ENCODE measurements at places on chromosomes 3 and 15.
A peak's percentile ranks its signal among the peaks of the same experiment; 100 is the strongest.

- DNase-seq = peak; percentile 98
Measured at GRCh38 chr3:197516517-197516889, 39.3 kb downstream of the BDH1 start.

DNA sequence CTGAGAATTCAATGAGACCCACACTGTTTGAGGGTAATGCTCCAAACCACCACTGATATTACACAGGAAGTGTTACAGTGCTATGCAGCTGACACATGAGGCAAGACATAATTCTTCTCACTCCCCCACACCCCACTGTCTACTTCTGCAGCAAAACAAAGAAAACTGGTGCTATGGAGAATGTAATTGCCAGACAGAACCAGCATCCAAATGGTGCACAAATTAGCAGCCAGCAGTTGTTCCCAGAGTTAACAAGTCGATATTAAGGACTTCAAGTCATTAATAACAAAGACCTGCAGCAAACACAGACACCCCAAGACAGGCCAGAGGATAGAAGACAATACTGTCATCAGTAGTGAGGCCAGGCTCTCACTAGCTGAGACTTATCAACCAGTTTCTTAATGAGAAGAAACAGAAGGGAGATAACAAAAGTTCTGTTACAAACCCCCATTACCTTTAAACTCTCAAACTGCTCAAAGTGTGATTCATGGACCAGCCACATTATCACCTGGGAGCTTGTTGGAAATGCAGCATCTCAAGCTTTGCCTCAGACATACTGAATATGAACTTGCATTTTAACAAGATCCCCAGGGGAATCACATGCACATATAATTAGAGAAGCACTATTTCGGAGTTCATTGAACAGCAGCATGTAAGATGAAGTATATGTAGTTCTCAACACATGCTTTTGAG is 58.7 kb upstream of the FNDC3B start:
- DNase-seq = peak; percentile 54

GRCh38 chr3:107848351-107848915 is 242.4 kb downstream of the CD47 start:
- no peak for DNase-seq

GRCh38 chr3:134754768-134755559 is 40.1 kb upstream of the EPHB1 start:
- DNase-seq = peak; percentile 50

GRCh38 chr15:78093242-78094020 is 1.1 kb downstream of the SH2D7 start:
- peak; percentile 93 for DNase-seq

DNA sequence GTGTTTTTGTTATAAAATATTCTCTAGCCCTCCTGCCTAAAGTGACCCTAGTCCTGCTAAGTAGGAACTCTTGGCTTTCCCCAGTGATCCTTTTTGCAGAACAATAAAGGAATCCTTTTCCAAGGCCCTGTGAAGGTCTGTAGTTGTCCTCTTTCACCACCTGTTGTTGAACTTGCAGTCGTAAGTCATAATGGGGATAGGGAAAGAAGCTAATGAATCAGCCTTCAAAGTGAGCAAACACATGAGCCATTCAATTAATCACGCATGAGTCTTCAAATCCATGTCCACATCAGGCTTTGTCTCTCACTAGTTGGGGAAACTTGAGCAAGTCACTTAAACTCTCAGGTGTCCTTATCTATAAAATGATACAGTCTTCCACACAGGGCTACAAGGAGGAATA is 27.6 kb downstream of the ZNF860 start:
- DNase-seq = no peak

DNA sequence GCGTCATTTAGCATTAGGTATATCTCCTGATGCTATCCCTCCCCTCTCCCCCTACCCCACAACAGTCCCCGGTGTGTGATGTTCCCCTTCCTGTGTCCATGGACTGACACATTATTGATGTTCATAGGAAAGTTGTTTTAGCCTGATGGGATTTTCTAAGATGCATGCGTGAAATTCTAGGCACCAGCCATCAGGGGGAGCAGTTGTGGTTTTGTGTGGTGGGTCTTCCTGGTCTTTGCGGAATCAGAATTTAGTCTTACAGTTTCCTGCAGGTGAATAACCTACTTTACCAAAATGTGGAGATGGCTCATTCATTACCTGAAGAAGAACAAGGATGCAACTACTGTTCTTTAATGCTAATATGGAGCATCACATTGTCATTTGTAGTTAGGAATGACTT is 455.0 kb upstream of the THBS1 start:
- peak; percentile 79 for DNase-seq

DNA sequence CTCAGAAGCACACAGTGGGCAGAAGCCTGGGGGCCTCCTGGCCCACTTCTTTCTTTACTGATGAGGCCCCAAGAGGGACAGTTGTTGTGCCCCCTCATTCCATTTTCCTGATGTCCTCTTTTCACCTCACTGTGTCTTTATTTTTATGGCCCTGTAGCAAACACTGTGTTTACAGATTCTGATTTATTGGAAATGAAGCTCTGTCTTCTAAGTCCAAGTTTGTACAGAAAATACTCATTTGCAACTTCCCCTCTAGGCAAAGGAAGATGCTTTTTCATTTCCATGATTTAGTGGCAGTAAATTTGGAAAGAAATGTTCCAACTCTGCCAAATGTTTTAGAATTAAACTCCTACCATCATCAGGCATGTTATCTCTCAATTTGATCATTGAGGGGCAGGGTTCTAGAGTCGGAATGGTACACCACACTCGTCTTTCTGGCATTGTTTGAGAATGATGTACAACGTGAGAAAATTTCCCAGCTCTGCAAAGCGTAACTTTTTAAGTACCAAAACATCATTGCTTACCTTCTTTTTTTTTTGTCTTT is 129.7 kb downstream of the ARNT2 start:
- DNase-seq = no peak

DNA sequence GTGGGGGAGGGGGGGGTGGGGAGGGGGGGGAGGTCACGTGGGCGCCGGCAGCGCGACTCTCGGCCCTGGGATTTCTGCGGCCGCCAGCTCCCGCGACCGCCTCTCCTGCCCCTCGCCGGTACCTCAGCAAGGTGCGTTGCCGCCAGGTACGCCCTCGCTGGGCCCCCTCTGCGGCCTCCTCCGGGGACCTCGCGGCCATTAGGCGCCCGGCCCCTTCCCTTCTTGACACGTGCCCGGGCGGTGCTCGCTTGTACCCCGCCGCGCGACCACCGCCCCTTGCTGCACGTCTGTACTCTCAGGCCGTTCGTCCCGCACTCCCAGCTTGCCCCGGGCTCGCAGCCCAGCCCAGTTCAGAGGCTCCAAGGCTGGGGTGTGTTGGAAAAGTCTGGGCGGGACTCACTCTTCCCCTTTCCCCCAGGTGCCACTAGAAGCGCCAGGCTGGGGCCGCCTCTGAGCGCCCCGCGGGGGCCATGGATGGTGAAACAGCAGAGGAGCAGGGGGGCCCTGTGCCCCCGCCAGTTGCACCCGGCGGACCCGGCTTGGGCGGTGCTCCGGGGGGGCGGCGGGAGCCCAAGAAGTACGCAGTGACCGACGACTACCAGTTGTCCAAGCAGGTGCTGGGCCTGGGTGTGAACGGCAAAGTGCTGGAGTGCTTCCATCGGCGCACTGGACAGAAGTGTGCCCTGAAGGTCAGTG is at the start of gene MAPKAPK3:
TSS of gene MAPKAPK3 (plus strand) at position 56 of the 696 bp plus-strand sequence. CDS start at position 471, 415 bp downstream.
- DNase-seq = peak; percentile 22

- peak; percentile 53 for DNase-seq
Measured at GRCh38 chr3:12934431-12934830, 93.1 kb upstream of the RPL32 start.

DNA sequence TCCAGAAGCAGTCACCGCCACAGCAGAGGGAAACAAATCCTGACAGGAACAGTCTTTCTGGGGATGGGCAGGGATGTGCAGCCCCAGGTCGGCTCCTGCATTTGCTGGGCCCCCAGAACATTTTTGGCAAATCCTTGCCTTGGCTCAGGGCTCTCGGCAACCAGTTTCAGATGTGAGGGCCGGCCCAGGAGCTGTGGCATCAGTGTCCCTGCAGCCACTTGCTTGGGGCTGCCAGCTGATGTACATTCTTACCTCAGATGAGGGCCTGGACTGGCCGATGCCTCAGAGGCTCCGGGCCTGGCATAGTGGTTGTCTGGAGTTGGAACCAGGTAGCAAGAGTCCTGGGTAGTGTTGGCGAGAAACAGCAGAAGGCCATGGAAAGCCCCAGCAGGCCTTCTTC is 4.2 kb downstream of the CYB561D2 start:
- no peak for DNase-seq

DNA sequence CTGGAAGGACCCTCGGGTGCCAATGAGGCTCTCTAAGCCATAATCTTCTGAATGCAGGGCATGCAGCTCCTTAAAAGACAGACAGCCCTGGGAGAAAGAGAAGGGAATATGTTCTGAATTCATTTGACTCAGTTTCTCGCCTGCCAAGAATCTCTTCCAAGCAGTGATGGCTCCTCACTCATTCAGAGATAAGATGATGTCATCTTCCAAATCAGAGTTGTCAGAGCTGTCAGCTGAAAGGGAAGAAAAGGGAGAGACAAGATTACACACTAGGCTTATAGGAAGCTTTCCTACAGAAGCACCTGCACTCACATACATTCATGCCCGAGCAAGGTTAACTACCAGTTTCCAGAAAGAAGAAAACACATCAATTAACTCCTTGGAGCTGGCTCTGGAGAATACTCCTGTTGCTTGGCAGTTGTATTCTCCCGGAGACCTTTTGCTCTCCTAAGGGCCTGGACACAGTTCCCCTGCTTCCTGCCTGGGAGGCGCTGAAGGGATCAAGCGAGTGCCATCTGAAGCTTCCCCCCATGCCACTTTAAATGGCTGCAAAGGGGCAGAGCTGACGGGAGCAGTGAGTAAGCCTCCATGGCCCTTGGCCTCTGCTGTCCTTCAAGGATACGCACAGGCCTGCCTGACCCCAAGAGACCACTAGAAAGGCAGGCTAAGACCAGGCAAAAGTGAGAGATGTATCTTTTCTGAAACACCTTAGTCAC is 7.7 kb downstream of the RBM15B start:
- no peak for DNase-seq

- DNase-seq = no peak
Measured at GRCh38 chr15:84785053-84785452, 32.1 kb upstream of the ALPK3 start.

DNA sequence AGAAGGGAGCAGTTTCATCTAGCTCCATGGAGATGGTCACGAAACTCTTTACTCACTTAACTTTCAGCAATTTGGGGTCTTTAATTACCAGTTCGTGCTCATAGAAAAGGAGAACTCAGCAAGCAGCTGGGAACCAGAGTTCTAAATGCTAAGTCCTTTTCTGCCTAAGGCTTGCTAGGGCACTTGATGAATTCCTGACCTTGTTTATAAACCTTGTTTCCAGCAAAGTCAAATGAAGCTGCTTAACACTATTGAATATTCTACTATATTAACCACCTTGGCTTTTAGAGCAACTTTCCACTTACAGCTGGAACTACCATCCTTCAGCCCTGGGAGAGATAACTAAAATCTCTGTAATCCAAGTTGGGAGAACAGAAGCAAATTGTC is 79.5 kb upstream of the TSC22D2 start:
- DNase-seq = no peak

DNA sequence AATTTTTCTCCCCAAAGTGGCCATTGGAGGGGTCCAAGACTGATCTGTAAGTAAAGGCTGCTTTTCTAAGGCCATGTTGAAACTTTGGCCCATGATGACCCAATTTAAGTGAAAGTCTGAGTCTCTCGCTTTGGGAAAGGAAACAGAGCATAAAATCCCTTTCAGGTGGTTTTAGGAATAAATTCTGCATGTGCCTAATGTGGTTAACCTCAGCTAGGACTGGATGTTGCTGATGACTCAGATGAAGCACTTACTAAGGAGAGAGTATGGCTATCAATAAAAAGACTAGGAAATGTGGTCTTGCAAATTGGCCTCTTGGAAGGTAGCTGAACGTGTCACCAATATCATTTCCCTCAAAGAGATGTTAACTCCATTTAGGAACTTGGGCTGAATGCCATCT is 458.5 kb downstream of the AGBL1 start:
- no peak for DNase-seq

DNA sequence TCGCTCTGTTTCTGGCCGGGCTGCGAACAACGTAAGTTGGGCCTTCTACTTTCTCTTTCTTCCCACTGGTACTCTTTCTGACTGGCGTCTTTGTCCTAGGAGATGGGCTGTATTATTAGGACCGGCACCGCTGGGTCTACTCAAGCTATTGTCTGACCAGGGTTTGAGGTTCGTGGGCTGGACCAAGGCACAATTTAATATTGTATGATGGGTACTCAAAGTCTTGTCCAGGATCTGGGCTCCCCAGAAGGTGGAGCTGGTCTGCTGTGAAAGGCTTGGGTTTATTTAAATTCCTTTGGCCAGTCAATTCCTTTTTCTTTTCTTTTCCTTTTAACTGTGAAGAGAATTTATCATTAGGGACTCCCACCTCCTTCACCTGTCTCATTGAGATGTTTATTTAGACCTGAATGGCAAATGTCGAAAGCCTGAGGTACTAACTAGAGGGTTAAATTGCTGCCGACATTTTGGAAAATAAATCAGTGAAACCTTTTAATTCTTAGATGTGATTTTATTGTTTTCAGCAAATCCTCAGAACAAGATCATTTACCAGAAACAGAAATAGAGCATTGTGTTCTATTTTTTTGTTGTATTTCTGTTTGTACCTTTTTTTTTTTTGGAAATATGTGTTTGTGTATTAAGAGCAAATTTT is 410 bp downstream of the LRRC49 start:
- DNase-seq = peak; percentile 74

DNA sequence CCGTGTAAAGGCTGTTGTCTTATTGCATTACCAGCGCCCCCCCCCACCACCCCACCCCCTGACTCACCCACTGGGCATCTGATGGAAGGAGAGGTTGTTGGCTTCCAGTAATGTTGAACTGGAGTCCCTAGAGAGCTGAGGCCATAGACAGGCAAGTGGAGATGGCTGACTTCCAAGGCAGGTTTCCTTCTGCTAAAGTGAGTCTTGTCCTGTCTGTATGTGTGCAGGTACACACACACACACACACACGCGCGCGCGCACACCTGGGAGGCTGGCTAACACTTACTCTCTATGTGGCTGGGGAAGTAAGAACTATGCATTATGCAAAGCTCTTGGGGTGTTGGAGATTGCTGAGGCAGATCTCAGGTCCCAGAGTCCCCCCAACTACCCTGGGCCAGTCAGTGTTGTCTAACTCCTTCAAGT is 1.6 kb upstream of the KY start:
- peak; percentile 87 for DNase-seq

- no peak for DNase-seq
Measured at GRCh38 chr15:36390491-36390890, 188.9 kb upstream of the CDIN1 start.

DNA sequence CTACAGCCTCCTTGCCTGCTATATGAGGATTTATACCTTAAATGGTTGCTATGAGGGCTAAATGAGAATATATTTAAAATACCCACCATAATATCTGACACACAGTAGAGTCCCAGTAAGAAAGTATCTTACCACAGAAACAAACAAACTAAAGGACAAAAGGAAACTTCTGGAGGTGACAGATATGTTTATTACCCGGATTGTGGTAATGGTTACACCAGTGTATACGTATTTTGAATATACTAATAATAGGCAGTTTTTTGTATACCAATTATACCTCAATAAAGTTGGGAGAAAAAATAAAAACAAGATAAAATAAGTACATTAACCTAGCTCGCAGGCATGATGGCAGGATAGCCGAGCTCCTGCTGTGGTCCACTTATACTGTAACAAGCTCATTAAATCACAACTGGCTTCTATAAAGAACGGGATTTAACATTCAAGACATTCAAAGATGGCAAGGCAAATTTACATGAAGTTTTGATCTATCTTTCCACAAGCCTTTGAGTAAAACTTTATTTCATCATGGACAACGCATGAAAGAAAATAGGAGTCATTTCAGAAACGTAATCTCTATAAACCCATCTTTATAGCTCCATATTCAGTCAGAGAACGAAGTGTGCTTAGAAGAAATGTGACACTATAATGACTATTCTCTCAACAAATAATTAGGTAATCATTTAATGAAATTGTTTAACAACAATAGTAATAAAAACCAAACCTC is 1.5 kb downstream of the RPN1 start:
- no peak for DNase-seq
